Dermis microvascular lymphatic vessel endothelial cell (primary cell): ENCODE measurements at places on chromosomes 7 and 10. TPM values are rescaled to one million over a fixed set of nuclear protein-coding genes. Genes with fewer than 3 reads are reported as not detected.

DNA sequence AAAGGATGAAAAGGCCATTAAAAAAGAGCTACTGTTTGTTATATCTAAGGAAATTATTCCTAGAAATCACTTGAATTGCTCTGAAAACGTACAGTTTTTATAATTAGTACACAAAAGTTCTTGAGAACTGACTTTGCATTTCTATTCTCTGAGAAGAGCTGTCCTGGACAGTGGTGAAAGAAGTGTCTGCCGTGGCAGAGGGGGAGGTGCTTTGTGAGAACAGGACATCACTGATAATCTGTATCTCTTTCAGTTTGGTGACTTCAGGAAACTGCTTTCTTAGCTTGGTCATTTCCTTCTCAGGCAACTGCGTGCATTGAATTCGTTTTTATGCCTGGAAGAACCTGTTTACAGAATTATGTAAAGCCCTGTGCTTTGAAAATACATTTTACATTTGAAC is 52.1 kb downstream of the POLL start:
- peak; percentile 24 for DNase-seq

DNA sequence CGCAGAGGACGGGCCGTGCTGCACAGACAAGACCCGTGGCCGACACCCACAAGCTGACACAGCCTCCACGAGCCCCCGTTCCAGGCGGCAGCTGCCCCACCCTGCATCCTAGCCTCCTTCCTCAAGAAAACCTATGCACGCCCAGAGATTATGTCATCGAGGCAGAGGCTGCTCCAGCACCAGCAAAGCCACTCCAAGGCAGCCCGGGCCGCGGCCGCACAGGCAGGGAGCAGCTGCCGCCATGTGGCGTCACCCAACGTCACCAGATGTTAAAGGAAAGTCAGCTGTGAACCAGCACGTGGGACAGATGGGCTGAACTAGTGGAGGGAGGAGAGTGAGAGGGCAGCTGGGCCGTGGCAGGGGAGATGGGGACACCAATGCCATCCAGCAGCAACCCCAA is 59.8 kb downstream of the STK32C start:
- DNase-seq = no peak

DNA sequence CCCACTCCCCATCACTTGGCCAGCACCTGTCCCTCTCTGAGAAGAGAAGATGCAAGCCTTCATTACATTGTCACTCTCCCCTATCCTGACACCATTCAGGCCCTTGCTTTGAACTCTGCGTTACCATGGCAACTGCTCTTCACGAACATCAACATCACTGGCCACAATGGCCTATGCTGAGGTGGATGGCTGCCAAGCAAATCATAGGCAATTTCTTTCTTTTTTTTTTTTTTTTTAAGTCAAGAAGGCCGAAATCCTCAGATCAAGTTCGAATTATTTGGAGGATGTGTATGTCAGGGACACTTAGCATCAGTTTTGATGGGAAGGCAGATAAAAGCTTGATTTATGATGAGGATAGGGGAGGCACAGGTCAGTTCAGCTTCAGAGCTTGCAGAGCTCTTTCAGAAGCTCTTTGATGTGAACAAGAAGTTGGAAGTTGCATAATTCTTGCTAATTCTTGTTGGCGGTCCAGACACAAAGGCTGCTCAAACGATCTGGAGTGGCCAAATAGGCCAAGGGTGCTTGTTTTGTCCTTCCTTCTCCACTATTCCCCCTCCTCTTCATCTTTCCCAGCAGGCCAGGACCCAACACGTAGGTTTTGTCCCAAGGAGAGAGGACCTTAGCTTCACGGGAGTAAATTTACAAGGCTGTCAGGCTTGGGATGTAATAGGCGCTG is 179.9 kb upstream of the NPVF start:
- DNase-seq = no peak

- no peak for DNase-seq
Measured at GRCh38 chr7:2720024-2720423, 32.0 kb downstream of the AMZ1 start.

- DNase-seq = peak; percentile 60
Measured at GRCh38 chr7:16063221-16063620, 358.1 kb downstream of the CRPPA start.

DNA sequence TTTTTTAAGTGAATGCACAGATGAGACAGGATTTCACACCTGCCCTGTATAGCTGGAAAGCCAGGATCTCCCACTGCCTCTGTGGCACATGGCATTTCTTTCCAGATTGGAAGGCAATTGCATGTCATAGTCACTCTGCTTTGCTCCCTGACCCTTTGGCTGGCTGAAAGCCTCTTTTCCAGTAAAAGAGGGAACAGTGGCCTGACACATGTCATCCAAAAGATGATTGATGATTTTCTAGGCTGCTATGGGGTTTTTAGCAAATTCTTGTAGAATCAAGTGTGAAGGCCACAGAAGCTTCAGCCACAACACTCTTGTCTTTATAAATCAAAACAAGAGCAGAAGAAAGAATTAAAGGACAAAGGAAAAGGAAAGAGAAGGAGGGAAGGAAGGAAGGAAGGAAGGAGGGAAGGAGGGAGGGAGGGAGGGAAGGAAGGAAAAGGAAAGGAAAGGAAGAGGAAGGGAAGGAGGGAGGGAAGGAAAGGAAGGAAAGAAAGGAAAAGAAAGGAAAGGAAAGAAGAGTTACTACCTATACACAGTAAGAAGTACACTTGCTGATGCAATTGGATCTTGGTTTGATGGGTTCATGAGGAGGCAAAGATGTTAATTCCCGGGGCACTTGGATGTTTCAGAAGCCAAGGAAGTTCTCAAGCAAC is 158.9 kb upstream of the FRMD4A start:
- DNase-seq = no peak

- DNase-seq = no peak
Measured at GRCh38 chr7:44775383-44776107, 20.9 kb upstream of the PPIA start.

DNA sequence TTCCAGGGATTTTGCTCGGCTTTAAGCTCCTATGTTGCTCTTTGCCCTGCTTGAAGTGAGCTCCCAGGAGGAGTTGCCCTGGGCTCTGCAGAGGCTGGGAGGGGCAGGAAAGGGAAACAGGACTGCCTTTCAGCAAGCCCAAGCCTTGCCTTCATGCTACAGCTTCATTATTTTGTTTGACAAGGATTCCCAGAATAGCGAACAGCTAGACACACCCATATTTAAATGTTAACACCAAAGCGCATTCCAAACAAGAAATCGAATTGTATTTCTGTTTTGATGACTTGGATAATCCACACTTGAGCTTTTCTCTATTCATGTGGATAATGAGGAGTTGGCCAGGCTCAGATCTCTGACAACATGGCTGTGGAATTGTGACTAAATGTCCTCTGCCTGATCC is 6.3 kb downstream of the KIAA1217 start:
- no peak for DNase-seq

- no peak for DNase-seq
Measured at GRCh38 chr10:11931038-11931437, 107.9 kb downstream of the PROSER2 start.

- DNase-seq = no peak
Measured at GRCh38 chr7:108201766-108202165, 71.6 kb upstream of the LAMB4 start.

GRCh38 chr7:165661-166337 is 26.6 kb upstream of the FAM20C start:
- DNase-seq = no peak

- no peak for DNase-seq
Measured at GRCh38 chr10:114077815-114078219, 34.2 kb downstream of the ADRB1 start.

DNA sequence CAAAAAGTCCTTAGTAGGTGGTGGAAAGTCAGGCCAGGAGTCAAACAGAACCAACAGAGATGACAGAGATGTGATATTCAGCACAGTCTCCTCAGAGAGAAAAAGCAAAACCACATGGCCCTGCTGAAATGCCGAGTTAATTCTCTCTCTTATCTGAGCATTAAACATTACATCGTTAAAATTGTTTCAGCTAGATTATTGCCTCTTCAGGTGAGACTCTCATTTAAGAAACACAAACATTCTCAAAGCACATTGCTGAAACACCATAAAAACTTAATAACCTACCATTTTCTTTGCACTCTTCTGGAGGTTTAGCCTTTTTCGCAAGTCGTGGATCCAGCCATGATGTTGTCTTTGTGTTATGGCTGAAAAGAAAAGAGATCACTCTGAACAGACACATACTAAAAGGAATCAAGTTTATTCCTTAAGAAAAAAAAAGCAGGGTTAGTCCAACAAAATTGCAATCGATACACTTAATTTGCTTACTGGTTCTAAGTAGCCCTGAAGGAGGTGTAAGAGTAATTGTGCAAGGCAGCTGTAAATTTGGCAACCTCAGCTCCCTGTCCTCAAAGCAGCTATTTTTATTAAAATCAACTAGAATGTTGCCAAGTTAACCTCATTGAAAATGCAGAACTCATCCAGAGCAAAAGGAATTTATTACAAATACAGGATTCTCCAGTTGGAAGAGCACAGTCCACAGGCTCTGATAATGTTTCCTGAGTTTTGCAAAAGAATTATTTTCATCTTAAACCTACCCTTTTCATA is 691.1 kb downstream of the PHTF2 start:
- DNase-seq = no peak

DNA sequence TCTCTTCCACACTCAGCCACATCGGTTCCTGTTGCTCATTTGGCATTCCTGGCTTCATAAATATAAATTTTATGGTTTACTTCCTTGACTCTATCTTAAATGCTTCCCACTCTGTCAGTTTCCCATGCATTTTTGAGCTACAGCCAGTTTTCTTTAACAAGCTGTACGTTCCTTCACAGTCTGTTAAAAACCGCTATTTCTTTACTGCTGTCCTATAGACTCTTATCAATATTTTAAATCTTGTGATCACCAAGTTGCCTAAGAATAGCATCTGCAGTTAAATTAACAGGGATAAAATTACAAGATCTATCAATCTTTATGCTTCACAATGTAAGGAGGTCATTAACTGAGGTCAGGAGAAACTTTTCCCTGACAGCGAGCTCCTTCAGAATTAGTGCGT is 103.1 kb upstream of the RHOBTB1 start:
- DNase-seq = no peak

GRCh38 chr10:122276611-122277208 is 5.6 kb downstream of the BTBD16 start:
- DNase-seq = no peak

GRCh38 chr7:38594949-38595348 is 36.2 kb downstream of the AMPH start:
- no peak for DNase-seq

DNA sequence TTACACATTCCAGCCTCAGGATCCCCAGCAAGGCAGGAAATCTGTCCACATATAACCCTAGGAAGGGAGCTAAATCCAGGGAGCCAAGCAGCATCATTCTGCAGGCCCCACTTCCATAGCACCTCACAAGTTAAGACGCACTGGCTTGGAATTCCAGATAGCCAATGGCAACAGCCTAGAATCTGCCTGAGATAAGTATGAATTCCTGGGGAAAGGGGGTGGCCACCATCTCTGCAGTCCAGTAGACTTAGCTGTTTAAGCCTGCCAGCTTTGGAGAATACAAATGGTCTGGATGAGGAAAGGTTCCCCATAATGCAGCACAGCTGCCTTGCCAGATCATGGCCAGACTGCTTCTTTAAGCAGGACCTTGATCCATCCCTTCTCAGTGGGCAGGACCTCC is 179.4 kb upstream of the PRSS1 start:
- DNase-seq = no peak

DNA sequence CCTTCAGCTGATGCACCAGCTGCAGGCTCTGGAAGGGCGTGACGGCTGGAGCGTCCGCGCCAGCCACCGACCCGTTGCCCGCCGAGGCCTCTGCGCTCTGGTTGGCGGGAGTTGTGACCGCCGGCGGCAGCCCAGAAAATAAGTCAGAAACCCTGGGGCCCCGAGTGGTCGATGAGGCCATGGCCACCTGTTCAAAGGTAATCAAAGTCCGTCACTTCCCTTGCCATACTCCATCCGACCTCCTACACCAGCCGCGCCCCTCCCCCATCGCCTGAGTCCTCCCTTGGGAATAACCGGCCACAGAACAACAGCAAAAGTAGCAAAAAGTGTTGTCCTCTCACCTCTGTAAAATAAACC is 406 bp downstream of the PRLHR start:
- no peak for DNase-seq

DNA sequence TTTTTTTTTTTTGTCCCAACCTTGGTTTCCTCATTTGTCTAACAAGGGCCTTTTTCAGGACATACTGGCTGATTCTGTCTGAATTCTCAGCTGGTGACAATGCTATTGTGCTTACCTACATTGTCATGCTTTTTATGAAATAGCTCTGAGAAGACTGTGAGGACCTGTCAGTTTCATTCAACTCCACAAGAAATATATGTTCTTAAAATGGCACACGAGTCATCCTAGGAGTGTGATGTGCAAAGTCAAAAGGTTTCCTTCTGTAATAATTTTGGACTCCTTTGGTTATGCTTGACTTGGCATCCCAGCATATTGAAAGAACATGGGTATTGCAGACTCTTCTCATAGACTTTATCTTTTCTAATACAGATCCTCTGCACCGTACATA is 316.0 kb downstream of the GFRA1 start:
- no peak for DNase-seq

DNA sequence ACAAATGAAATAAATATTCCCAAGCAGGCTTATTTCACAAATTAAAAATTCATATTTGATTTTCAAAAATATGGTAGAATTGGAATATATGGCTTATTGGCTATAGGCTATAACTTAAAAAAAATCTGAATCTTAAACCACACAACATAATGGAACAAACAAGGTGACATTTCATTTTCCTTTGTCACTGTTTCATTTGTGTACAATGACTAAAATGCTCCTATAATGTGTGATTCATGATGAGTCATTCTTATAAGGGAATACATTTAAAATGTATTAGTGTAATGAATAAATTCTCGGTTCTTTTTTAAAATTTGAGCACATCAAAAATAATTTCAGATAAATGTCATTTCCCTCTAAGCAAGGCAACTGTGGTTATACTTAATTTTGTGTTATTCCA is 148.0 kb upstream of the ANK3 start:
- no peak for DNase-seq

ZNF853 gene
- total RNA-seq = 0.90 and 4.6 TPM in 2 replicates

SORBS1 gene
- 0.77 and 2.4 TPM in 2 replicates for total RNA-seq

CALHM1 gene
- not detected in 2 replicates for total RNA-seq

ADARB2 gene
- total RNA-seq = 0.13 TPM in 1 of 2 replicates, not detected in the other

GALNT17 gene
- total RNA-seq = not detected in 2 replicates

FIGNL1 gene
- 18.3 and 19.0 TPM in 2 replicates for total RNA-seq

VPS41 gene
- total RNA-seq = 30.9 and 38.8 TPM in 2 replicates

ANKRD22 gene
- not detected in 2 replicates for total RNA-seq

DPYSL4 gene
- 5.6 and 5.8 TPM in 2 replicates for total RNA-seq

WDFY4 gene
- under 0.01 and 0.25 TPM in 2 replicates for total RNA-seq
